ENCODE measurements at places on chromosomes 5 and 9.

GRCh38 chr5:115414406-115415142 is 118.1 kb upstream of the CCDC112 start:
- peak; percentile 21 for DNase-seq

DNA sequence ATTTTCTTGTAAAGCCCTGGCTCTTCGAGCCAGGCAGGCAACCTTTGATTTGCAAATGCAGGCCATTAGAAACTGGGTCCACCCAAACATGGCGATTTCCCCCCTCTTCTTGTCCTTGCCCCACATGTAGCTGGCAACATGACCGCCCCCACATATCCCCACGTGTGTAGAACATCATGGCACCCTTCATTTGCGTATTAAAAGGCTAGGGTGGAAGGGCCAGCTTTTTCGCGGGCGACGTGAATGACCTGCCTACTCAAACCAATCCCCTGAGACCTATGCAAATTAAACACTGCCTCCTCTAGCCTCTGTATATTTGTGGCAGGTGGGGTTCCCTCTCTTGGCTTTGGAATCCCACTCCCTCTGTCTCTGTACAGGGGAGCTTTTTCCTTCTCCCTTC is 107.0 kb upstream of the CLINT1 start:
- no peak for DNase-seq

- no peak for DNase-seq
These were observed 44.0 kb downstream of the CXXC5 start for GRCh38 chr5:139692148-139692547.

GRCh38 chr9:88660611-88661010 is 125.6 kb downstream of the NXNL2 start:
- peak; percentile 3 for DNase-seq

GRCh38 chr9:136316896-136317676 is 10.3 kb upstream of the GPSM1 start:
- no peak for DNase-seq

Measured in OCI-M1 (cell line).